Activated CD4-positive, CD25-positive, alpha-beta regulatory T cell (primary cell): ENCODE measurements at places on chromosomes 2 and 18.

GRCh38 chr18:13444430-13445240, 226.1 kb downstream of the LDLRAD4 start:
- DNase-seq = no peak

GRCh38 chr2:159553727-159554126, 62.6 kb downstream of the BAZ2B start:
- DNase-seq = no peak

DNA sequence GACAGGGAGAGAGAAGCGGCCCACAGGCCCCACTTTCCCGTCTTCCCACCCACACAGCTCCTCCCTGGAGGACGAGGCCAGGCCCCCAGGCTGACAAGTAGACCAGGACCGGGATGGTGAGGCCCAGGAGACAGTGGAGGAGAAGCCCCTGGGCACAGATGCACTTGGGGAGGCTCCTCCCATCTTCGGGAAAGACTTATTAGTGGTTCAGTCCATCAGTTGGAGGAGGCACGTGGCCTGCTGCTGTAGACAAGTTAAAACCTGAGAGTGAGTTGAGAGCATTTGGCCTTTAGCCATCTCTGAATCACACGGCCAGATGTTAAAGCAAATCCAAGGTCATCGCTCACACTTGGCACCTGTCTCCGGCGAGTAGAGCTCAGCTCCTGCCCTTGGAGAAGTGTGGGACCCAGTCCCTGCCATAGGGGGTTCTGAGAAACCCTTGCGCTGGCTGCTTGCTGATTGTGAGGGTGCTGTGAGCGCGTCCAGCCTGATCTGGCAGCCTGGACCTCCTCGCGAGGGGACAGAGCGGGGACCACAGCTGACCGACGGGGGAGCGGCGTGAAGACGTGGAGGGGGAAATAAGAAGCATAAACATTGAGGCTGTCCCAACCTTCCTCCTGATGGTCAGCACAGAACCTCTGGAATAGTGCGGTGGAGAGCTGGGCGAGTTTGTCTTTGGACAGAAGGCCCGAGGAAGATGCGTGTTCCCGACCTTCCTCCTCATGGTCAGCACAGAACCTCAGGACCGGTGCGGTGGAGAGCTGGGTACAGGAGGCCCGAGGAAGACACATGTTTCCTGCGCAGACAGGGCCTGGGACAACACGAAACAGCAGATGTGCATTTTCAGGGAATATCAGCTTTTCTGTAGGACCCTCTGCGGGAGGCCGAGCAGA, 24.7 kb upstream of the ALLC start:
- DNase-seq = no peak

GRCh38 chr2:69625078-69625795, 18.3 kb downstream of the AAK1 start:
- DNase-seq = no peak

GRCh38 chr2:230987137-230988020, 8.5 kb upstream of the SPATA3 start:
- peak; percentile 69 for DNase-seq

DNA sequence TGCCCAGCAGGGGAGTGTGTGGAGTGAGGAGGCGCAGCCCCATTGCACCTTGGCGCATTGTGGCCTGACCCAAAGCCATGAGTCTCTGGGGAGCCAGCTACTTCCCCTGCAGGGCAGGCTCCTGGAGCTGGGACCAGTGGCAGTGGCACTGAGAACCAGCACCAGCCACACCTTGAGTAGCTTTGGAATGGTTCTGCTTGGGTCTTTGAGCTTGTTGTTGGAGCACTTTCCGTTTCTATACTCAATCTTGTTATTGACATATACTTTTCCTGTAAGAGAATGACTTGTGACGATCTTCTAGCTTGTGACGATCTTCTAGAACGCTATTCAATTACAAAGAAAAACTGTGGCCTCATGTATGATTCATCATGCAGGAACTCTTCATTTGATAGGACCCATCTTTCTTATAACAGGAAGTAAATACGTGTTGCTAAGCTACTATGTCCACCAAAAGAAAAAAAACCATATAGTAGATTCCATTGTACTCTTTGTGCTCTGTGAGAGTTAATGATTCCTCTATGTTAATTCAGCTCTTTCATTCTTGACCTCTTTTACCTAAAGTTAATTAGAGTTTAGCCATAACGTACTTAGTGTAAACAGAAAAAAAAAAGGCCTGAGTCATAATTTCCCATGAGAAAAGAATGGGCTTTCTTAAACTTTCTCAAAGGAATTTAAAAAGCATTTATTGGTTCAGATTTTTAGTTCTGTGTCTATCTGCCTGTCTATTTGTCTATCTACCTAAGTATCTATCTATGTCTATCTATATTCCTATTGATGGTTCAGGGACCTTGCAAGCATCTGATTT, 113.1 kb downstream of the GATA6 start:
- no peak for DNase-seq

GRCh38 chr2:37287966-37288365, 36.7 kb downstream of the PRKD3 start:
- DNase-seq = no peak

DNA sequence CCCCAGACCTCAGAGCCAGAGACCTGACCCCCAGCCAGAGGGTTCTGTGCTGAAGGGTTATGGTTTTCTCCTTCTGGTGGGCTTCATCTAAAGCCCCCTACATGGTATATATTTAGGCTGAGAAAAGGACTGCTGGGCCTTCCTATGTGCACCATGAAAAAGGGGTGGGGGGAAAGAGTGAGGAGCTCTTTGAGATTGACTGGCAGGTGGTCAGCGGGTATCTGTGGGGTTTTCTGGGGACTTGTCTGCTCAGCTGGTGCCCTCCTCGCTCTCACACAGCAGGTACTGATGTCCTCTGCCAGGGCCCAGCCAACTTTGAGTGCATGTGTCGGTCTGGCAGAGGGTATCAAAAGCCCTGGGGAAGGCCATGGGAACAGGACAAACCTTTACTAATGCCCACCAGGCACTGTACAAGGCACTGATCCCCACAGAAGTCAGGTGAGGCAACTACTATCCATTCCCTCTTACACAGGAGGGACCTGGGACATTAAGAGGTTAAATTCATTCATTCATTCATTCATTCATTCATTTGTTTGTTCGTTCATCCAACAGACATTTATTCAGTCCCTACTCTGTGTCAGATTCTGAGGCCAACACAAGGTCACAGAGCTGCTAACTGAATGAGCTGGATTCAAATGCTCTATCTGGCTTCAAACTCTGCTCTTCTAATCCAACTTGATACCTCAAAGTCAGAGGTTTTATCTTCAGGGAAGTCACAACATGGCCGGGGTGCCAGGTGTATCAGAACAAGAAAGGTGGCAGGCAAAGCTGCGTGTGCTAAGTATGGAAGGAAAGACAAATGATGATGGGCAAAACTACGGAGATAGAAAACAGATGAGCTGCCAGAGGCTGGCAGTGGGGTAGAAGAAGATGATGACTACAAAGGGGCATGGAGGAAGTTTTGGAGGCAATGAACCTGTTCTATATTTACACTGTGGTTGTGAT, 44.6 kb downstream of the REEP1 start:
- no peak for DNase-seq

DNA sequence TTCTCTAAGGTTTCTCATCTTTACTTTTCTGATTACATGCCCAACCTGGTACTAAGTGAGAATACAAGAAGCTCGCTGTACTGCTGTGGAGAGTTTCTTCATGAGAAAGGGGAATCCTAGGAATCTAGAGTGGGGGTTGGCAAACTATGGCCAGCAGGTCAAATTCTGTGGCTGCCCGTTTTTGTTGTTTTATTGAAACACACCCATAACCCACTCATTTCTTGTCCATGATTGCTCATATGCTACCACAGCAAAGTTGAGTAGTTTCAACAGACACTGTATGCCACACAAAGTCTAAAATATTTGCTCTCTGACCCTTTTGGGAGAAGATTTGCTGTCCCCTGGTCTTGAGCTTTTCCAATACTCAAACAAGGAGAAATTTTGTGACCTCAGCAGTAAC, 58.8 kb downstream of the C2orf74 start:
- no peak for DNase-seq

DNA sequence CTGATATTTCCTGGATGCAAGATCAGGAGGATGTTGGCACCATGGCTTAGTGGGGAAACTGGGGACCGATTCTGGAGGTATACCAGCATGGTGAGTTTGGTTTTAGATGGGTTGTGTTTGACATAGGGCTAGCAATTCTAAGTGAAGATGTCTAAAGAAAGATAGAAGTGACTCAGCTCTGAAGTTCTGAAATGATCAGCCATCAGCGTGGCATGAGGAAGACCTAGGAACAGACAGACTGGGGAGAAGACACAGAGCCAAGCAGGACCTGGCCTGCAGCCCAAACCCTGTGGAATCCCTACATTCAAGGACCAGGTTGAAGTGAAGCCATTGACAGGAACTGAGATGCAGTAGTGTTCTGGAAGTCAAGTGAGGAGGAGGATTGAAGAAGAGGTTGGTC, 39.8 kb downstream of the HRH4 start:
- no peak for DNase-seq

DNA sequence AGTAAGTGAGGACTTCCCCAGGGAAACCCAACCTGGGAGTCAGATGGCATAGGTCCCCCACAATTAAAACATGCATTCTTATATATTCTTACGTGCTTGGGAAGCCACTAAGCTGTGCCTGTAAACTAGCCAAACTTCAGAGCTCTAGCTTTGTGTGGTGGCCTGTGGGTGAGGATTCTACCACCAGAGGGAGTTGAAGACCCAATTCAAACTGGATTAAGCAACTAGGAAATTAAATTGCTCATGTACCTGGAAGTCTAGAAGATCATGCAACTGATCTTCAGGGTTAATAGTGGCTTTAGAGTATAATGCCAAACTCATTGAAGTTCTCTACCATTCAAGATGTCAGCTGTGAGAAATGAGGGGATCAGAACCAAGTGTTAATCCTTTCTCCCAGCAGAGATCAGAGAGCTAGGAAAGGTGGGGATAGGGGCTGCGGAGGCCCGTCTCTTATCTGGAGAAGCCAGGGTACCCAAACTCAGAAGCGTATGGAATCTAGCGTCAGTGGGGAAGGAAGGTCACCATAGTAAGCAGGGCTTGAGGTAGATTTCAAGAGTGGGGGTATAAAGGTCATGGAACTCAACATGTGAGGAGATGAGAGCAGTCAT, 53.2 kb upstream of the CCDC85A start:
- DNase-seq = no peak

DNA sequence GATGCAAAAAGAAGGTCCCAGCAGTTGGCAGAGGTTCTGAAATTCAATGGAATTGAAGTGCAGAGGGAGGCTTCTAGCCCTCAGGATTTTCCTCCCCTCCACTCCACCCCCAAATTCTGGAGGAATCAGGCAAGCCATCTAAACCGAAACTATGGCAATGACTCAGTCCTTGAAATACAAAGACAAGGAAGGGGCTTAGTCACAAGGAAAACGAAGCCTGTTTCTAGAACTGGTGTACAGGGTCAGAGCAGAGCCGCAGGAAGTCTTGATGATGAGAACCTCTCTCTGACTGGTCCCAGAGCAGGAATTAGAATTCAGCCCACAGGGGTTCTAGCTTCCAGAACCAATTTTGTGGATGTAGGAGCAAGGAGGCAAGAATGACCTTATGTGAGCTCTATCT, 111.7 kb upstream of the SCN1A start:
- no peak for DNase-seq

- DNase-seq = no peak
Measured at GRCh38 chr2:150716186-150716585, 228.7 kb upstream of the RND3 start.

- no peak for DNase-seq
Measured at GRCh38 chr18:48454261-48454757, 45.1 kb upstream of the ZBTB7C start.

DNA sequence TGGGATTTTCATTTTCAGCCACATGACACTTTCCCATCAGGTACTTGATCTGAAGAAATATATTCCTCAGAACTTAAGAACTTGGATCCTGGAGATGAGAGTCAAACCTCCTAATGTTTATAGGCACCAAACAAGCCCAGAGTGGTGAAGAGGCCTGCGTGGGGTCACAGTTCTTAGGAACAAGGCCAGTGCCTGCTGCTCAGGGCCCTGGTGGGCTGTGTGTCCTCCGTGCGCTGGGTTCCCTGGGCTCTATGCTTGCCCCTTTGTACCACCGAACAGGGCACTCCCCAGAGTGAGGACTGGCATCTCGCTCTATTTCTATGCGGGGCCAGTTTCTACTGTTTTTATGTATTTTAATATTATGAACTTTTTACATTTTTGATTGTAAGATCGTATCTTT, 76.0 kb upstream of the RBM44 start:
- no peak for DNase-seq

- DNase-seq = no peak
Measured at GRCh38 chr18:57125627-57126026, 21.3 kb upstream of the BOD1L2 start.

DNA sequence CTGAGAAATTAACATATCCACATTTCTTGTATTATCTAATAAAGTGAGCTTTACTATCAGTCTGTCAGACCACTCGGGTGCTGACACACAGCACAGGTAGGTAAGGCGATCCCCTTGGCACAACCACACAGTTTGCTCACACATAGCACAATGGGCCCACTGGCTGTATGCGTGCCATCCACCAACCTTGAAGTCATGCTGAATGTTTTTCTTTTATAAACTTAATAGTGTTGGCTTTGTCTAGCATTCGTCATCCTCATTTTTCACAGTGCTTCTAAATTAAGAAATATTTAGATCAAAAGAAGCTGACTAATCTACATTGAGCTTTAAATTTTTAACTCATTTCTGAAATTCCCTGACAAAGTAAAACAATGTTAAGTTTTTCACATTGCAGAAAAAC, 50.0 kb upstream of the PAPOLG start:
- DNase-seq = no peak

- DNase-seq = no peak
Measured at GRCh38 chr2:144465749-144466148, 54.2 kb downstream of the ZEB2 start.

DNA sequence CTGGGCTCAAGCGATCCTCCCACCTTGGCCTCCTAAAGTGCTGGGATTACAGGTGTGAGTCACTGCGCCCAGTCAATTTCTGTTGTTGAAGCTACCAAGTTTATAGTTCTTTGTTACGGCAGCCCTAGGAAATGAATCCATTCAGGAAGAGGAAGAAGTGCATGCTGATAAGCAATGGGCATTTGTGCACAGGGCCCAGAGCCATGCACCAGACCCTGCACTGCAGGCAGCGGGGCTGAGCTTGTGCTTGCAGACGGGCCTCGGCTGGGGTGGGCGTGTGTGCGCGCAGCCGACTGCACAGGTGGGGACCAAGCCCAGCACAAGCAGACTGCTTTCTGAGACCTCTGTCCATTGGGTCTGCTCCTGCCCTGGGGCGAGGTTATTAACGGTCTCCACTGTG, 144.6 kb downstream of the CABLES1 start:
- no peak for DNase-seq

- no peak for DNase-seq
Measured at GRCh38 chr2:73917696-73918207, 8.9 kb upstream of the DGUOK start.
